NCI-H2081 (cell line): ENCODE measurements at places on chromosomes 6 and 20.

DNA sequence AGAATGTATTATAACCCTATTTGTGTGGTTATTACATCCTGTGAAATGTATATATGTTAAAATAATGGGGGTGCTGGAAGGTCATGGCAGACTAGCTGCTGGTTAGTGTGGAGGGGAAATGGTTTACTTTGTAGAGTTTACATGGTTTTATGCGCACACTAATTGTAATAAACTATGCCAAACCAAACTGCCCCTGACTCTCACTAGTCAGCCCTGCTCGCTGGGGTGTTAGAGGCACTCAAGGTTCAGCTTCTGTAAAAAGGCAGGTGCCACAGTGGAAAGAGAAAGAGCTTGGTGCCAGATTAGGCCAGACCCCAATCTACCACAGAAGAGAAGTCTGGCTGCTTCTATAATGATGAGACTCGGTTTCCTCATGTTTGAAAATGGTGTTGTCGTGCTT lies 52.7 kb downstream of the GOPC start:
- no peak for DNase-seq

DNA sequence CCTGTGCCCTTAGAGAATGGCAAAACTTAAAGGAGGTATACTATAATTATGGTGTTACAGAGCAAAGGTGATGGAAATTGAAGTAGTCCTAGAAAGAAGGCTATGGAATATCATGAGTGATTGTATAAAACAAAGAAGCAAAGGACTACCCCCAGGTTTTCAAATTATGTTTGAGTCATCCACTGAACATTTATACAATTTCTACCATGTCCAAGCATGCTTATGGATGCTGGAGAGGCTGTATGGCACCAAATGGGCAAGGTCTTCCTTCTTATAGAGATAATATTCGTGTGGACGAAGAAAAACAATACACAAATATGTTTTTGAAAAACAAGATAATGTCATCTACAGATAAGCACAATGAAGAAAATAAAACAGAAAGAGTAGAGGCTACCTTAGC lies 177.5 kb downstream of the KHDC1L start:
- no peak for DNase-seq

DNA sequence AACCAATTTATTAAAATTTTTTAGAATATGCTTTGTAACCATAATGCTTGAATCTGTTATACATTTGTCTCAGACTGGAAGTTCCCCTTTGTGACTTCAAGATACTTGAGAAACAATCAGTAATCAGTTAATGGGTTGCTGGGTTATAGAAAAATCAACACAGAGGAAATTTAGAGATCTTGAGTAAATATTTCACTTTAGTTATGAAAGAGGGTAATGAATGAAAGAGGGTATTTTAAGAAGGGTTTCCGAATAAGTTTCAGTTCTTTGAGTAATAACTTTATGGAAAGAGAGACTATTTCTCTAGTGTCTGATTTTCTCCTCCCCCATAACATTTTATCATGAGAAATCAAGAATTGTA lies 21.4 kb downstream of the ZFAND3 start:
- DNase-seq = no peak

DNA sequence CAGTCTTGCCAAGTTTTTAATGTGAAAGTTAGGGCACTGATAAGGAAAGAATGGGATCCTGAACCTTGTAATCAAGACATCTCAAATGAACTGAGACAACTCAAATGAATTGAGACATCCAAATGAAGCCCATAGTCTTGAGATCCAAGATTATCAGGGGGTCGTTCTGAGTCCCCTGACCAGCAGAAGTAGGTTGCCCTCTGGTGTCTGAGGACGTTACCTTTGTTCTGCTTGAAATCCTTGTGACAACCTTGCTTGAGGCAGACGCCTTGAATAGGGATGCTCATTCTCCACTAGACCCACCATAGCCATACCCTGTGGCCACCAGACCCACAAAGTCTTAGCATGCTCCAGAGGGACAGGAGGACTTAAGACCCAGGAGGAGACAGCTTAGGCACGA lies 37.7 kb downstream of the ZBTB9 start:
- DNase-seq = no peak

DNA sequence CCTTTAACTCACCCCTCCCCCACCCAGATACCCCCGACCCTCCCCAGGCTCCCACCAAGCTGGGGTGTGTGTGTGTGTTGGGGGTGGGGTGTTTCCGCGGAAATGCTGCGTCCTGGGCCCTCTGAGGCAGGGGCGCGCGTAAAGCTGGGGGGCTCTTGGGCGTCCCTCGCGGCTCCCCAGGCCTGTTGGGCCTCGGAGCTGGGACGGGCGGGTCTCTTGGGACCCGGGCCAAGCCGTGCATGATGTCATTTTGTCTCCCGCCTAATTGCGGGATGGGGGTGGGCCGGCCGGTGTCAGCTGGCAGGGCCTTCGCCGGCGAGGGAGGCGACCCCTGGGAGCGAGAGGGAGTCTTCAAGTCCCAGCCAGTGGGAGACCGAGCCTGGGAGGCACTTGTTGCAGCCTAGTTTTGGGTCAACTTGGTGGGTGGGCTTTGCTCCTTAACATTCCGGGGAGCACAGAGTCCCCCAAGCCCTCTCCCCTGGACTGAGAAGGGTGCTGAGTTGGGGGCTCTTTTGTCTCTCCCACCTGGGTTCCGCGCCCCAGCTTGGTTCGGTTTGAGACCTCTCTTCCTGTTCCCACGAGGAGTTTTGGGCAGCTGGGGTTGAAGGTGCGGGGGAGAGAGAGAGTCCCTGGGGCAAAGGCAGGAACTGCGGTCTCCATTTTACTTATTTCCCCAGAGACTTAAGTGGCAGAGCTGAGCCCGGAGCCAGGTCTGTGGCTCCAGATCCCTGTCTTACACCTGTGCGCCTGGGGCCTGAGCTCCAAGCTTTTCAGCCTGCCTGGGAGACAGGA lies 623 bp downstream of the MYBL2 start:
- DNase-seq = peak; percentile 23

DNA sequence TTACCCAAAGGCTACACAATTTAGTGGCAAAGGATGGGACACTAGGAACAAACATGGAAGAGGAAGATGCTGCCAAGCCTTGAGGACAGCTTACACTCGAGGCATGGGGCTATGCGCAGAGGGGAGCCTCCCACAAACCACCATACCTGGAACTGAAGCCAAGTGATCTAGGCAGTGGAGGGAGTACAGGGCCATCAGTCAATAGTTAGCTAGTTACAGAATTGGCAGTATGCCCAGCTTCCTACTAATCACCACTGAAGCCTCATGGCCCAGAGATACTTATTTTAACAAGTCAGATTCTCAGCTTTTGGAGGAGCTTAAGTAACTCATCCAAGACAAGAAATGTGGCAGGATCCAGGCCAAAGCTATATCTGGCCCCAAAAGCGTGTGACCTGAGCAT lies 226.6 kb upstream of the MOCS1 start:
- DNase-seq = no peak

- peak; percentile 24 for DNase-seq
Measured at GRCh38 chr6:144415014-144415413, 129.9 kb downstream of the UTRN start.

DNA sequence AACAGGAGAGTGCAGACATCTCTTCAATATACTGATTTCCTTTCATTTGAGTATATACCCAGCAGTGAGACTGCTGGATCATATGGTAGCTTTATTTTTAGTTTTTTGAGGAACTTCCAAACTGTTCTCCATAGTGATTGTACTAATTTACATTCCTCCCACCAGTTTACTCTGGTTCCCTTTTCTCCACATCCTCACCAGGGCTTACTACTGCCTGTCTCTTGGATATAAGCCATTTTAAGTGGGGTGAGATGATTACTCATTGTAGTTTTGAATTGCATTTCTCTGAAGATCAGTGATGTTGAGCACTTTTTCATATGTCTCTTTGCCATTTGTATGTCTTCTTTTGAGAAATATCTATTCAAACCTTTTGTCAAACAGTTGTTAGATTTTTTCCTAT lies 64.9 kb upstream of the HMGCLL1 start:
- DNase-seq = no peak

GRCh38 chr6:35141007-35141655 lies at the start of gene TCP11:
TCP11 (minus strand) TSS chr6:35141339; CDS start chr6:35140870, 469 bp downstream.
- DNase-seq = no peak

DNA sequence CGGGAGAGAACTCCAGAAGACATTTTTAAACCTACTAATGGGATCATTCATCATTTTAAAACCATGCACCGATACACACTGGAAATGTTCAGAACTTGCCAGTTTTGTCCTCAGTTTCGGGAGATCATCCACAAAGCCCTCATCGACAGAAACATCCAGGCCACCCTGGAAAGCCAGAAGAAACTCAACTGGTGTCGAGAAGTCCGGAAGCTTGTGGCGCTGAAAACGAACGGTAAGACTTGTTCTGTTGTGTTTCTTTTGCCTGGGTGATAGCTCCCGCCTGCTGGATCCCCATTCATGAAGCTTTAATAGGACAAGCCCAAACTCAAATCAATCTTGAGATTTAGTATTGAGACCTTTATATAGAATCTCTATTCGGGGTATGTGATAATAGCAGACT lies 4.2 kb downstream of the TNFAIP3 start:
- DNase-seq = no peak

- DNase-seq = no peak
Measured at GRCh38 chr20:642398-643174, 10.4 kb downstream of the SRXN1 start.

- DNase-seq = no peak
Measured at GRCh38 chr6:108733051-108733450, 115.2 kb upstream of the ARMC2 start.

DNA sequence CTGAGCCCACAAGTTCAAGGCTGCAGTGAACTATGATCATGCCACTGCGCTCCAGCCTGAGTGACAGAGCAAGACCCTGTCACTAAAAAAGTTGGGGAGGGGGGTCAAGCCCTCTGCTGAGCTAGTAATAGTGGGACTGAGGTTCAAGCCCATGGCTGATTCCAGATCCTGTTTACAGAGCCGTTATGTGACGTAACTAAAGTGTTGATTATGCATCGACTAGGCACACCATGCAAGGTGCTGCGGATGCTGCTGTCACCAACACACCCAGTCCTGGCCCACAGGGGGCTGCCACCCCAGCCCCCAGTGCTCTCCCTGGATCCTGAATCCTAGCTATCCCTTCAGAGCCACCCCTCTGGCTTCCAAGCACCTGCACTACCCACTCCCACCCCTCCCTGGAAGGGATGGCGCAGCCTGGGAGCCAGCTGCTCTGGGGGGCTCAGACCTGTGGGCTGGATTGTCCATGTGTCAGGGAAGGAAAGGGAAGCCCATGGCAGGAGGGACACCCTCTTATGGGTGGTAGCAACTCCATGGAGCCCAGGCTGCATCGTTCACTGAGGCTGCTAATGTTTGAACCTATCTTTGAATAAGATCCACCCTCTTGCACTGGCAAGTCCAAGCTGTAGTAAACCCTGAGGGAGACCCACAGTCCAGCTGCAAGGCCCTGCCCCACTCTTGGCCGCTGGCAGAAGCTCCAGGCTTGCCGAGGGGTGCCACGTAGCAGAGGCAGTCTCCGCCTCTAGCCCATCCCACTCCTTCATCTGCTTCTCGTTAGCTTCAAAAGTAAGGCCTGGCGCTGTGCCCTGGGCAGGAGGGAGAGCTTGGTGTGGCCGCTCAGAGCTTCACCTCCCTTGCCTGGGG lies 95.0 kb downstream of the SNX5 start:
- peak; percentile 16 for DNase-seq

GRCh38 chr20:17189976-17190695 lies 36.7 kb upstream of the PCSK2 start:
- no peak for DNase-seq

DNA sequence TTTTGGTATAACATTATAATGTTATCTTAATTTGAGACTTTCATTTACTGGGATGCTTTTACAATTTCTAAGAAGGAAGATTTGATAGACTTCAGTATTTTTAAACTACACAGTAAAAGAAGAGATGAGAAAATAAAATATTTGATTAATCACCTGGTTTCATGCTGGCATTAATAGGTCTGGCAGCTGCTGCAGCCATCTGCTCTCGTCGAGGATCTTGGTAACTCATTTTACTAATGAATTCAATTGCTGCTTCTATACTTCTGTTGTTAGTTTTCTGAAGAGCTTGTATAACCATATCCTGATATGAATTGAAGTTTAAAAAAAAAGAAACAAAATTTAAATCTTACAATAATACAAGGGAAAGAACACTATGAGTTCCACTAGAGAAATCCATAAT lies 23.0 kb downstream of the LATS1 start:
- no peak for DNase-seq

DNA sequence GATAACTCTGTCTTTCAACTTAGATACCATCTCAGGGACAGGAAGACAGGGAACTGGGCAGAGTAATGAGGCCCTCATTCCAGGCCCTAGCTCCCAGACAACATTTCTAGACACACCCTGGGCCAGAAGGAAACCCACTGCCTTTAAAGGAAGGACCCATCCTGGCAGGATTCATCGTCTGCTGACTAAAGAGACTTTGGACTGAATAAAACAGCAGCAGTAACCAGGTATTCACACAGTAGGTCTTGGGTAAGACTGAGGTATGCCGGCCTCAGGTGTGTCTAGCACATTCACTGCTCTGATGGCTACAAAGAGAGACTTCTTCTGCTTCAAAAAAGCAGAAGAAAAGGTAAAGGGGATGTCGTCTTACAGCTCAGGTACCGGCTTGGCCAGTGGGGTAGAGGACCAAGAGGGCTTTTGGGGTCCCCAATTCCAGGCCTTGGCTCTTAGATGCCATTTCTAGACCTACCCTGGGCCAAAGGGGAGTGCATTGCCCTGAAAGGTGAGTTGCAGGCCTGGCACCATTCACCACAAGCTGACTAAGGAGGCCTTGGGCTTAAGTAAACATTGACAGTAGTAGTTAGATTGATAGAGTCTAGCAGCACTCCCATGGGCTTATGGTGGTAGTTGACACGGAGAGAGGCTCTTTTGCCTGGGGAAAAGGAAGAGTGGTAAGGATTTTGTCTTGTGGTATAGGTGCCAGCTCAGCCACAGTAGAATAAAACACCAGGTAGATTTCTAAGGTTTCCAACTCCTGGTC lies 13.4 kb downstream of the SNX14 start:
- no peak for DNase-seq
